Mucosa of descending colon (tissue), 3 donors: ENCODE measurements at places on chromosomes 7 and 10.

GRCh38 chr7:119842337-119842736 is 430.6 kb upstream of the KCND2 start:
- DNase-seq: no peak

- DNase-seq: no peak
These were observed 235.8 kb upstream of the IGFBP3 start for GRCh38 chr7:46156853-46157252.

- no peak for DNase-seq
These were observed 64.3 kb upstream of the NRP1 start for GRCh38 chr10:33398796-33399195.

DNA sequence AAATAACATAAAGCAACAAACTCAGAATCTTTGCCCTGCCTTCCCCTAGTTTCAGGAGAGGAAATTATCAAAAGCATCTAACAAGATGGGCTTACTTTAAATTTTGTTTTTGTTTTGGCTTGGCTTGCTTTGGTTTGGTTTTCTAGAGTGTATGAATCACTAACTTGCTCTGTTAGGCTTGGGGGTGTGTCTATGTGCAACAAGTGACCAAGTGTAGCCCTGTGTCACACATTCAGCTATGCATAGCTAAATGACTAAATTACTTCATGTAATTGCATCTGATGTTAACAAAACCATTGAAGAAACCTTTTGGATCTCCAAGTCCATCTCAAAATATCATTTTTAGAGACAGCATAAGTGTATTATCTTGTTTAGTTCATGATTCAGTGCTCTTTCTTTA is 251.0 kb downstream of the TFEC start:
- DNase-seq: no peak

GRCh38 chr7:54888734-54889082 is 129.7 kb upstream of the SEC61G start:
- DNase-seq: no peak

GRCh38 chr10:50417886-50418830 is 166.8 kb upstream of the ASAH2 start:
- peak; percentile 80 for DNase-seq

- DNase-seq: no peak
These were observed 44.3 kb downstream of the NUDCD3 start for GRCh38 chr7:44445986-44446671.

DNA sequence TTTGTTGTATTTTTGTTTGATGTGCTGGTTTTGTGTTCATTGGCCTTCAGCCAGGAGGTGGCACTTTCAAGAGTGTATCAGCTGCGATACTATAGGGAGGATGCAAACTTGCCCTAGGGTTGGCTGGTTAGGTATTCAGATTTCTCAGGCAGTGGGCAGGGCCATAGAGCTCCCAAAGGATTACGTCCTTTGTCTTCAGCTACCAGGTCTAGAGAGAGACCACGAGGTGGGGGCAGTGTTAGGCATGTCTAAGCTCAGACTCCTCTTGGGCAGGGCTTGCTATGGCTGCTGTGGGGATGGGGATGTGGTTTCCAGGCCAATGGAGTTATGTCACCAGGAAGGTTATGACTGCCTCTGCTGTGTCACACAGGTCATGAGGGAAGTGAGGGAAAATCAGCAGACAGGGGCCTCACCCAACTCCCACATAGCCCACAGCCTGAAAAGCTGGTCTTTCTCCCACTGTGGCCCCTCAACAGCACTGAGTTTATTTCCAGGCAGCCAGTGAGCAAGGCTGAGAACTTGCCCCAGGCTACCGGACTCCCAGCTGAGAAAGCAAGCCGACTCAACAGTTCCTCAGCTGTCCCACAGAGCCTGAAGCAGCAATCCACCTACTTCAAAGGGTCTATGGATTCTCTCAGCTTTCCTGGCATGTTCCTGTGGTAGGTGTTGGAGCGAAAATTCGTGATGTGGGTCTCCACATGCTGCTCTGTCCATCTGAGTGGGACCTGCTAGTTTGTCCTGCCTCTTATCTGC is 227.4 kb upstream of the COBL start:
- DNase-seq: no peak

GRCh38 chr7:38318241-38318640 is 44.8 kb upstream of the TARP start:
- no peak for DNase-seq

- no peak for DNase-seq
These were observed 88.0 kb downstream of the KBTBD2 start for GRCh38 chr7:32803406-32804141.

DNA sequence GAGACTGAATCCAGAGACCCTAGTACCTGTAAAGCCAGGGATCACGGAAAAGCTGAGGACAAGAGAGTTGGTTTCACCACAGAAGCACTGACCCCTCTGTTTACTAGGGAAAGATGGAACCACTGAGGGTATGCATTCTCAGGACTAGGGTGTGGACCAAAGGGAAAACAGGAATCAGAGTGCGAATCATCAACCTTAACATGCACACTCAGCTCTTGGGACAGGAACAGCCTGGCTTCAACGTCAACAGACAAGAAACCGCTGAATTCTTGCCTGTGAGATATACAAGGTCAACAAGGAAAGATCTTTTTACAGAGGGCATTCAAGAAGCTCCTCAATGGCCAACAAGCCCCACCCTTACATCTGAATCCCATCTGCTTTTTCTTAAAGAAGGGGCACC is 14.9 kb downstream of the TNRC18 start:
- DNase-seq: no peak

DNA sequence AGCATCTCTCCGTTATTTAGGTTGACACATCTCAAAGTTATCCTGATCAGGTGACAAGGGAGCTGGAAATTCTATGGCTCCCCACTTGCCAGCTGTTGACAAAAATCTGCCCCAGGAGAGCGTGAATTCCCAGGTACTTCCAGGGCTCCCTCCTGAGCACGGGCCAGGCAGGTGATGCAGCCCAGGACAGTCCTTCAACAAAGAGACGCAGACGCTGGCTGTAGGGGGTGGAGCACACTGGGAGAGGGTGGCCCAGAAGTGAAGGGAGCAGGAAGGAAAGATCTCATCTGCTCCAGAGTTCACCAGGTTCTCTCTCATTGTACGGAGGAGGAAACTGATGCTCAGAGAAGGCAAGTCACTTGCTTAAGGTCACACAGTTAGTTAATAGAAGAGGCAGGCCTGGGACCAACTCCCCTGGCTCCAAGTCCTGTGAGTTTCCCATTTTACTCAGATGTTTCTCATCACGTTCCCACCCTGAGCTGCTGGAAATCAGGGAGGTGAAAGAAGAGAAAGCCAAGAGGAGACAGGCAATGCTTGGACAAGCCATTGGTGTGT is 41.0 kb upstream of the CHST3 start:
- DNase-seq: no peak

GRCh38 chr7:30707391-30708357 is 25.4 kb upstream of the CRHR2 start:
- no peak for DNase-seq

DNA sequence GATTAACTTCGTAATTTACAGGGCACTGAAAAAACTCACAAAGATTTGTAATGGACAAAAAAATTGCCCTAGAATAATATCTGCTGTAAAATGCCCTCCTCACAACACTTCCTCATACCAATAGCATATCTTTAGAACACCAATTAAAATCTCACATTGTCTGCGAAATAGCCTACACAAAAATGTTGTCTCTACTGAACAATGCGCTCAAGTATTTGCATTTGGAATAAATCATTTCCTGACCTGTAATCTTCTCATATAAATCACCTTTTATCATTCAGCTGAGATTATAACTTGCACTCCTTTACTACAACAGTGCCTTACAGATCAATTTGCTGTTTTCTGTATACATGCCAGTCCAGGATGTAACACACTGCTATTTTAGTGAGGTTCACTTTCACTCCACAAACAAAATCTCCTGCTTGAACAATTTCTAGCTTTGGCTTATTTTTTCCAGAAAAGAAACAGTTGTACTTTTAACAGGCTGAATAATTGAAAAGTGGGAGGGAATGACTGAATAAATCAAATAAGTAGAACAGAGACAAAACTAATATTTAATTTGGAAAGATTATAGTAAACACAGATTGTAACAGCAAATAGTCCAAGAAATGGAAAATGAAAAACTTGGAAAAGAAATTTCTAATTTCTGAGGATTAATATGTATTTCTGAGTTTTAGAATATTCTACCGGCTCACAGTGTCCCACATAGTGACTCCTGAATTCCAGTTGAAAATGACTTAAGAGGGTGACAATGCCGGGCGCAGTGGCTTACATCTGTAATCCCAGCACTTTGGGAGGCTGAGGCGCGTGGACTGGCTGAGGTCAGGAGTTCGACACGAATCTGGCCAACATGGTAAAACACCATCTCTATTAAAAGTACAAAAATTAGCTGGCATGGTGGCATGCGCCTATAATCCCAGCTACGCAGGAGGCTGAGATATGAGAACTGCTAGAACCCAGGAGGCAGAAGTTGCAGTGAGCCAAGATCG is 30.6 kb downstream of the JMJD1C start:
- no peak for DNase-seq

GRCh38 chr7:4159761-4160554 is 522.1 kb upstream of the FOXK1 start:
- no peak for DNase-seq

DNA sequence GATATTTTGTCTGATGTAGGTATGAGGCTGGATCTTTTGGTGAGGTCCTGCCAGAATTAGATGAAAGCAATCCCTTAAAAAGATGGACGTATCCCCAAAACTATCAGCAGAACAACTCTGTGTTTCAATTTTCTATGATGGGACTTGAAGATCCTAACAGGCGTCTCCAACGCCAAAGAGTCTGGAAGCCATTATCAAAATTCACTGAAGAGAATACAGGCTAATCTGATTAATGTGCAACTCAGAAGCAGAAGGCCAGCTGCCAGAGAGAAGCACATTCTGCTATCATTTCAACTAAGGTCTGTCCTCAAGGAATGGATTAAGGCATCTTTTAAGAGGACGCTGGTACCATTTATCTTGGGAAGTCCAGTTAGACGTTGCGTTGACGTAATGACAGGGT is 119.7 kb downstream of the FGFR2 start:
- DNase-seq: no peak

DNA sequence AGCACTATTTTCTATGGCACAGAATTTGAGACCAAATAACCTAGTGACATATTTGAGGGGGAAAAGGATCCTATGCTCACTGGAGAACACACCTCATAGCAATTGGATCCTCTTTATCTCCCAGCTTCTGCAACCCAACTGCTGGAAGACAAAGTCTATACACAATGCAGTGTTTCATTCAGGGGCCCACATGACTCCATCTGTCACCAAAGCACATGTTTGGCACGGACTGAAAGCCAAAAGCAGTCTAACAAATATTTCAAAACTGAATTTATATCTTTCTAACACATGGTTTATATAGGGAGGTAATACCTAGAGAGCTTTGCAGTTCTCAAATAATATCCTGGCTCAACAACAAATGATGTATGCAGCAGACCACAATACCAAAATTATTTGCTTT is 39.2 kb downstream of the ADAM12 start:
- no peak for DNase-seq

GRCh38 chr10:6221971-6222751 is 19.4 kb downstream of the PFKFB3 start:
- no peak for DNase-seq

GRCh38 chr10:80051993-80052392 is 26.5 kb upstream of the TMEM254 start:
- no peak for DNase-seq

- no peak for DNase-seq
These were observed 237.2 kb downstream of the MAGI2 start for GRCh38 chr7:79216236-79216635.

DNA sequence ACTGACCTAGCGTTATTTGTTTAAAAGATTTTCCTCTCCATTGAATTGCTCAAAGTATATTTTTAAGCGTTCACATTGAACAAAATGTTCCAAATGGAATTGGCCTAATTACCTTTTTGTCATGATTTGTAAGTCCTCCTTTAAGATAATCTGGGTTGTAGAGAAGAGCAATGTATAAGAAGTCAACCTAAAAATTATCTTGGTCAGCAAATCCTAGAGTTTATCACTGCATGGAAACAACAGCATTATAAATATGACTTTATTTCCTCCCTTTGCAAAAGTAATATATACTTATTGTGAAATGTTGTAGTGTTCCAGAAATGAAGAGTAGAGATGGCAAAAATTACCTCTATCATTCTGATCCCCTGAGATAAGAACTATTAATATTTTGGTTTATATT is 59.2 kb downstream of the TAX1BP1 start:
- no peak for DNase-seq

DNA sequence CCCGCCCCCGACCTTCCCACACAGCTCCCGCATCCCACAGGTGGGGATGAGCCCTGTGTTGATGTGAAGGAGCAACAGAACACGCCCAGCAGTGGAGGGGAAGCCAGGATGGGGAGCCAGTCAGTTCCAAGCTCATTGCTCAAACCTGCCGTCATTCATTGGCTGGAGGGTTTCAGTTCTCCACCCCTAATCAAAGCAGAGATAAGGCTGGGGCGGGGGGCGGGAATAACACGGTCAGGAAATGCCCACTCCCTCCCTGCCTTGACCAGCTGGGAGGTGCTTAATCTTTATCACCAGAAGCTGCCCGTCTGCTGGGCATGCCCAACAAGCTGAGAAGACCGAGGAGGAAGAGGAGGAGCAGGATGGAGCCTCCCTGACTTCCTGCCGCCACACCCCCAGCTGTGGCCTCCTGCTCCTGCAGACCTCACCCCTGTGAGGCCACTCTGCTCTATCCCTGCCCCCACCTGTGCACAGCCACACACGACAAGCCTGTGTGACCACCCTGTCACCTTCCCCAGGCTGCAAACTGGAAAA is 265.1 kb downstream of the ZEB1 start:
- DNase-seq: no peak

- no peak for DNase-seq
These were observed 70.3 kb upstream of the NMT2 start for GRCh38 chr10:15238555-15239335.

- peak; percentile 78 for DNase-seq
These were observed 84.2 kb upstream of the MKI67 start for GRCh38 chr10:128210215-128211063.

GRCh38 chr7:132098327-132098726 is 477.9 kb downstream of the PLXNA4 start:
- no peak for DNase-seq

DNA sequence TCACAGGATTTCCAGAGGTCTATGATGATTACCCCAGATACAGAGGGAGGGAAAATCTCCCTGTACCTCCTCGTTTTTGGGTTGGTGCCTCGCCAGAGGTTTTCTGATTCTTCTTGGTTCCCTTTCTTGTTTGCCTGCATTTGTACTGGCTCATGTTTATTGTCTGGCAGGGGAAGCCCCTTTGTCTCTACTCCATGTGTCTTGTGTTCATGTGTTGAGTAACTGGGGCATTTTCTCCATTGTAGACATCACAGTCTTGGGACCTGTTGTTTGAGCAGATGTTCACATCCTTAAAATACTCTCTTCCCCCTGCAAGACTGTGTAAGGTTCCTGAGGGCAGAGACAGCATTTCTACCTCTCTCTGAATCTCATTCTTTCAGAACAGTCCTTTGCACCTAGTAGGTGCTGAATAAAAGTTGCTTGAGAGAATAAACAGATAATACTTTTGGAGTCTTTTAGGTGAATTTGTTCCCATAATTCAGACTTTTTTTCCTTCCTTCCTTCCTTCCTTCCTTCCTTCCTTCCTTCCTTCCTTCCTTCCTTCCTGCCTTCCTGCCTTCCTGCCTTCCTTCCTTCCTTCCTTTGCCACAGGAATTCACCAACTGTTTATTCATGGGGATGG is 25.1 kb downstream of the CDK14 start:
- no peak for DNase-seq
